ENCODE measurements at places on chromosomes 7 and 10. TPM values are rescaled to one million over a fixed set of nuclear protein-coding genes. Genes with fewer than 3 reads are reported as not detected.

- H3K4me3 ChIP-seq = no peak overlapping the region
- peaks cover 5% of the 10 kb centered on the region for H3K4me1 ChIP-seq
- H3K27ac ChIP-seq = no peak overlapping the region
- no peaks in the 10 kb centered on the region for H3K27me3 ChIP-seq
- H3K36me3 ChIP-seq = no peaks in the 10 kb centered on the region
Measured at GRCh38 chr7:1091644-1092027, 3.7 kb downstream of the GPER1 start.

- no peaks in the 10 kb centered on the region for H3K36me3 ChIP-seq
- no peak overlapping the region for H3K27ac ChIP-seq
- H3K27me3 ChIP-seq = no peaks in the 10 kb centered on the region
- H3K4me3 ChIP-seq = no peak overlapping the region
Measured at GRCh38 chr10:118903251-118903650, 126.3 kb upstream of the NANOS1 start.

GRCh38 chr10:69323622-69324021 is 45.3 kb downstream of the HK1 start:
- H3K4me1 ChIP-seq = peaks cover 24% of the 10 kb centered on the region
- H3K36me3 ChIP-seq = peaks cover 3% of the 10 kb centered on the region
- H3K27ac ChIP-seq = peak overlapping the region; percentile 56
- DNase-seq = no peak
- H3K27me3 ChIP-seq = no peaks in the 10 kb centered on the region
- H3K4me3 ChIP-seq = no peak overlapping the region

DNA sequence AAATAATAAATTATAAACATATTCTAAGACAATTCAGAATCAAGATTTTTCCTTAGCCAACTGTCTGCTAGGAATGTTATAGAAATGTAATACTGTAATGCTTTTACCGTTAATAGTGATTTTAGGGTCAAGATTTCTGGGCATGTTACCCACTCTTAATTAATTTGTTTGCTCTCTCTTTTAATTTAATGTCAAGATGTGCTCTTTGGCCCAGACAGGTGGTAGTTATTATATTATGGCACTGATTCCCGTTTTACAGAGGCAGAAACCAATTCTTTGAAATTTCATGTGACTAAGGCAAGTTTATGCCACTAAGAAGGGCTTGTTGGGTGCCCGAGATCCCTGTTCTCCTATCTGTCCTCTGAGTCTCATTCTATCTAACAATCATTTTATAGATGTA is 959 bp upstream of the FAM107B start:
- DNase-seq = no peak
- peaks cover 5% of the 10 kb centered on the region for H3K4me1 ChIP-seq
- H3K27me3 ChIP-seq = no peaks in the 10 kb centered on the region

- no peaks in the 10 kb centered on the region for H3K27me3 ChIP-seq
- no peak overlapping the region for H3K4me3 ChIP-seq
- no peaks in the 10 kb centered on the region for H3K36me3 ChIP-seq
- peaks cover 5% of the 10 kb centered on the region for H3K4me1 ChIP-seq
Measured at GRCh38 chr7:114422507-114423501, 8.2 kb downstream of the FOXP2 start.

DNA sequence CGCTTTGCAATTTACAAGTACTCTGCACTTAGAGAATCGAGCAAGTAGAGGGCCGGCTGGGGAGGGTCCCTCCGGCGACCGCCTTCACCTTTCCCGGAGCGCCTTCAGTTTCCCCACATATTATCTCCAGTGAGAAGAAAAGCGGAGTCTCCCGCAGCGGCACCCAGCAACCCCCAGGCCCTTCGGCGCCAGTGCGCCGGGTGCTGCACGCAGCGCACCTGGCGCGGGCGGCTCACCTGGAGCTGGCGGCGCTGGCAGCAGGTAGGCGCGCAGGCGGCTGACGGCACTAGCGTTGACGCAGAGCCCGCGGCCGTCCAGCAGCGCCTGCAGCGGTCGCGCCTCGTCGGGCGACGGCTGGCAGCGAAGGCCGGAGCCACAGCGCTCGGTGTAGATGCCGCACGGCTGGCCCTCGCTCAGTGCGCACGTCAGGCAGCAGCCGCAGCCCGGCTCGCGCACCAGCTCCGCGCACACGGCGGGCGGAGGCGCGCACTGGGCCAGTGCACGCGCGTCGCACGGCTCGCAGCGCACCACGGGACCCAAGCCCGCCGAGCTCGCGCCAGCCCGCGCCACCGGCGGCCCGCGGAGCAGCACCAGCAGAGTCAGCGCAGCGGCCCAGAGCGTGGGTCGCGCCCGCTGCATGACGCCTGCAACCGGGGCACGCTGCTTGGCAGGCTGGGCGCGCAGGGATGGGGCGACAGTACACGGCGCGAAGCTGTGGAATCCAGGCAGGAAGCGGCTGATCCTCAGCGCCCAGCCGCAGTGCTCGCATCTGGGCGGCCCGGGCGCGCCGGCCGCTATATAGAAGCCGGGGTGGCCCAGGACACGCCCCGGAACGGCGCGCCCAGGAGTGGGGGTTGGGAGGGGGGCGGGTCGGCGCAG is at the start of gene IGFBP3:
TSS of gene IGFBP3 (minus strand) at position 771 of the 879 bp plus-strand sequence. CDS start at position 639, 132 bp downstream.
- H3K27ac ChIP-seq = no peak within 1 kb of the TSS
- peak within 1 kb of the TSS; percentile 16 for H3K4me3 ChIP-seq
- no peaks in the 10 kb centered on the region for H3K36me3 ChIP-seq

GRCh38 chr7:155746188-155746587 is 66.1 kb downstream of the SHH start:
- peaks cover 2% of the 10 kb centered on the region for H3K4me1 ChIP-seq
- H3K27me3 ChIP-seq = no peaks in the 10 kb centered on the region
- H3K36me3 ChIP-seq = peaks cover 19% of the 10 kb centered on the region
- no peak for DNase-seq

DNA sequence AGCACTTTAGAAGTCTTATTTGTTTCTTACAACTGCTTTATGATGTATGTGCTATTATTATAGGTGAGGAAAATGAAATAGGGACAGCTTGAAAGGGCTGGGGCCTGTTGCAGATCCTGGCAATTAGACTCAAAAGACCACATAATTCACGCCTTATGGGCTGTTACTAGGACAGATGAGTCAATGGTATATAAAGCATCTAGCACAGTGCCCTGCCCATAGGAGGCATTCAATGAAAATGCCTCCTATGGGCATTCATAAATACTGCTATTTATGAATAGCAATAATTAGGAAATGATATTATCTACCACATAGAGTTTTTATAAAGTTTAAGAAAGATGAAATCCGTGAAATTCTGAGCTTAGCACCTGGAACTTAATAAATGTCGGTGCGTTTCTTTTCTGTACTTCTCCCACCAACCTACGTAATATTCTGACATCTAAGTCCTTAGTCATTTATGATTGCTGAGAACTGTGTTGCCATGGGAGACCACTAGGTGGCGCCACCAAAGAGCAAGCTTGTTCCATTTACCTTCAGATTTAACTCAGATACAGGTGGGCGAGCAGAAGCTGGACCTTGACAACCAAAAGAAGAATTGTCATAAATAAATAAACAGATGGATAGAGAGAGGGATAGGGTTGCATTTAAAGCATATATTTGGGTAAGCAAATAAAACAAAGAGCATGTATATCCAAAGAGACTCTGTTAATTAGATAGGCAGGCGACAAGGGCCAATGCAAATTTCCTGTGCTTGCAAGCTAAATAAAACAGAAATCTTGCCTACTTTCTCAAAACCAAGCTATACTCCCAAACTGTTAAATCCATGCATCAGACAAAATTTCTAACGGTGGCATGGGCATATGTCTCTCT is 699.9 kb downstream of the INHBA start:
- no peak overlapping the region for H3K4me3 ChIP-seq
- no peak overlapping the region for H3K27ac ChIP-seq
- no peaks in the 10 kb centered on the region for H3K4me1 ChIP-seq
- no peaks in the 10 kb centered on the region for H3K36me3 ChIP-seq

GRCh38 chr10:30935078-30935477 is 96.6 kb downstream of the ZNF438 start:
- H3K27me3 ChIP-seq = no peaks in the 10 kb centered on the region
- H3K36me3 ChIP-seq = peaks cover 7% of the 10 kb centered on the region
- no peak overlapping the region for H3K4me3 ChIP-seq
- H3K4me1 ChIP-seq = peaks cover 6% of the 10 kb centered on the region
- no peak overlapping the region for H3K27ac ChIP-seq

DNA sequence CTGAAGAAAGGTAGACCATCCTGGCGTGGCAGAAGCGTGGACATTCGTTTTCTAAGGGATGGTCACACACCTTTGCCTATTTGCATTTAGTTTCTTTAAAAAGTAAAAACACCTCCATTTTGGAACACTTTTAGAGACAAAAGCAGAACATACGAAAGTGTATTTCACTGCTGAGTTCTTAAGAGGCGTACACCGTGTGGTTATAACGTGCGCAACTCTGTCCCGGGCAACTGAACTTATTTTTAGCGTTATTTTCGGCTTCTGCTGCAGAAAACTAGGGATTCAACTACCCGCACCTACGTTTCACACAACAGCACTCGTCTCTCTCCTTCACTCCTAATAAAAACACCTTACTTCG is 557 bp upstream of the LSM8 start:
- H3K36me3 ChIP-seq = no peaks in the 10 kb centered on the region
- no peaks in the 10 kb centered on the region for H3K4me1 ChIP-seq
- peak overlapping the region; percentile 55 for H3K4me3 ChIP-seq
- H3K27ac ChIP-seq = peak overlapping the region; percentile 93
- H3K27me3 ChIP-seq = no peaks in the 10 kb centered on the region
- no peak for DNase-seq

DNA sequence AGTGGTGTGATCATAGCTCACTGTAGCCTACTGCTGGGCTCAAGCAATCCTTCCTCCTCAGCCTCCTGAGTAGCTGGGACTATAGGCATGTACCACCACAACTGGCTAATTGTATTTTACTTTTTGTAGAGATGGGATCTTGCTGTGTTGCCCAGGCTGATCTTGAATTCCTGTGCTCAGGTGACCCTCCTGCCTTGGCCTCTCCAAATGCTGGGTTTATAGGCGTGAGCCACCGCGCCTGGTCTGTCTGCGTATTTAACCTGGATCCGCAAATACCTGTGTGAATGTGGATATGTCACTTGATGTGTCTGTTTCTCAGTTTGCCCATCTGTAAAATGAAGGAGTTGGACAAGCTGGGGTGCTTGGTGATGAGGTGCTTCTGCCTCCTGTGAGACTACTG is 123.9 kb downstream of the BAMBI start:
- H3K27me3 ChIP-seq = no peaks in the 10 kb centered on the region
- peaks cover 14% of the 10 kb centered on the region for H3K4me1 ChIP-seq
- H3K27ac ChIP-seq = no peak overlapping the region

GRCh38 chr7:18370633-18371032 is 124.9 kb upstream of the HDAC9 start:
- H3K4me1 ChIP-seq = no peaks in the 10 kb centered on the region
- H3K36me3 ChIP-seq = no peaks in the 10 kb centered on the region
- no peak overlapping the region for H3K4me3 ChIP-seq
- no peak for DNase-seq
- no peak overlapping the region for H3K27ac ChIP-seq
- no peaks in the 10 kb centered on the region for H3K27me3 ChIP-seq

- no peaks in the 10 kb centered on the region for H3K27me3 ChIP-seq
- H3K27ac ChIP-seq = no peak overlapping the region
- no peak for DNase-seq
- H3K4me1 ChIP-seq = peaks cover 57% of the 10 kb centered on the region
Measured at GRCh38 chr10:121592155-121592890, 5.9 kb downstream of the FGFR2 start.

DNA sequence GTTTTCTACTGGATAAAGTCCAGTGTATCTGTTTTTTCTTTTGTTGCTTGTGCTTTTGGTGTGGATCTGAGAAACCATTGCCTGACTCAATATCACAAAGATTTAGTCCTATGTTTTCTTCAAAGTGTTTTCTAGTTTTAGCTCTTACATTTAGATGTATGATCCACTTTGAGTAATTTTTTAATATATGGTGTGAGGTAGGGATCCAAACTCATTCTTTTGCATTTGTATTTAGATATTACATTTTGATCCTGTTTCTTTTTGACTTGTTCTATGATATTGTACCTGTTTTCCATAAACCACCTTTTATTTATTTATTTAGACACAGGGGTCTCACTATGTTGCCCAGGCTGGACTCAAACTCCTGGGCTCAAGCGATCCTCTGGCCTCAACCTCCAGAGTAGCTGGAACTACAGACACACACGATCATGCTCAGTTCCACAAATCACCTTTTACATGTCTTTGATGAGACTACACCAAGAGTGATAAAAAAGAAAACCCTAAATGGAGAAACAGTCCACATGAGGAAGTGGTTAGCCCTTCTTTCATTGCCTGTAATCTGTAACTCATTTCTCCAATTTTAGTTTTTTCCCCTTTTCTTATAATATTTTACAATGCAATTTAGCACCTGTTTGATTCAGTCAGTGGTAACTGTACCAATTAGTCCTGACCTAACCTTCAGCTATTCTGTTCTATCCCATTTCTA is 86.0 kb downstream of the SLC37A3 start:
- H3K27me3 ChIP-seq = no peaks in the 10 kb centered on the region
- no peak overlapping the region for H3K4me3 ChIP-seq
- no peaks in the 10 kb centered on the region for H3K36me3 ChIP-seq
- DNase-seq = no peak
- peaks cover 28% of the 10 kb centered on the region for H3K4me1 ChIP-seq

Gene SPDYE1
- not detected for total RNA-seq

Gene ACHE
- total RNA-seq = 8.2 TPM

Gene ESYT2
- total RNA-seq = 83.0 TPM

Gene PGAM2
- total RNA-seq = 0.85 TPM

Gene TDRD1
- total RNA-seq = 0.25 TPM

Gene CPA4
- 1.7 TPM for total RNA-seq

Gene HTR5A
- not detected for total RNA-seq

Gene CLRN3
- not detected for total RNA-seq

Gene GOLGA7B
- 1.0 TPM for total RNA-seq

Gene SFTPA1
- 3,820 TPM for total RNA-seq

Gene INSYN2A
- total RNA-seq = 2.3 TPM

All from lung (tissue), 17 donors.